T-helper 2 cell treated with Interferon-gamma antibody and Interleukin-4, amounts not matched to agents 100 ng/mL and 5 ng/mL, for 36 hours (primary cell): ENCODE measurements at places on chromosomes 3 and 15. TPM values are rescaled to one million over a fixed set of nuclear protein-coding genes. Genes with fewer than 3 reads are reported as not detected.

ARNT2 gene
- 0.23 TPM in 1 of 2 replicates, not detected in the other for total RNA-seq

SCN5A gene
- 0.02 TPM in 1 of 2 replicates, not detected in the other for total RNA-seq

CHRNA7 gene
- total RNA-seq: not detected in 2 replicates

HTD2 gene
- 7.3 and 10.4 TPM in 2 replicates for total RNA-seq

MCF2L2 gene
- 4.3 and 5.5 TPM in 2 replicates for total RNA-seq

SPINK8 gene
- not detected in 2 replicates for total RNA-seq

BFSP2 gene
- total RNA-seq: 0.36 and 1.0 TPM in 2 replicates

SERPINI2 gene
- total RNA-seq: not detected in 2 replicates

GHSR gene
- not detected in 2 replicates for total RNA-seq

IQCH gene
- total RNA-seq: 0.93 and 1.1 TPM in 2 replicates
